ENCODE measurements at places on chromosomes 4 and X. TPM values are rescaled to one million over a fixed set of nuclear protein-coding genes. Genes with fewer than 3 reads are reported as not detected.

DNA sequence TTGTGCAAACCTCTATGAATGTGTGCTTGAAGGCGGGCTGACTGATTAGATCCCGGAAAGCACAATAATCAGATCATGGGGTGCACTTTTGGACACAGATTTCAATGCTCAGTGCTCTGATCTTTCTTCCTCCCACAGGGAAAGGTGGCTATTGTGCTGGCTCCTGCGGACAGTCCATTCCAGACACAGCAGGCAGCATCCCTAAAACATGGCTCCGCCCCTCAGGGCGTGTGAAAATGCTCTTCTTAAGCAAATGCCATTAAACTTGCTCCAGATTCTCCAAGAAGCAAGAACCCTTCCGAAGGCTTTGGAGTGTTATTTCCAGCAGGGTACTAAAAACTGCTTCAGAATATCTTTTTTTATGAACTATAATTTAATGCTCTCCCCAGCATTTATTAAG, 100.0 kb downstream of the SLC2A9 start:
- DNase-seq, result no peak

DNA sequence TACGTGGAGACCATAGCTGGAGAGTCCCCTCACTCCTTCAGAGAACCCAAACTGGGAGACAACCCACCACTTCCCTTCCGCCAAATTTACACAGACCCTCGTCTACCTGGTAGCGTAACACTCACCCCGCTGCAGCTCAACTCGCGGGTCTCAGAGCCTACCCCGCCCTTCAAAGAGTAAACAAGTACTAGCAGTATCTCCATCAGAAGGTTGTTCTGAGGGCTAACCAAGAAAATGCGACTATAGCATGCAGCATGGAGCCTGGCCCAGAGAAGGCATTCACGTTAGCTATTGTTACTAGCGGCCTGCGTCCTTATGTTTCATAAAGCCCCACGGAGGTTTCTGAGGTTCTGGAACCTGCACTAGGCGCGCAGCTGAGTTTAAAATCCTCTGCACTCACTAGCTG, 531 bp upstream of the MANBA start:
- DNase-seq, result peak; percentile 24

GRCh38 chr4:27141530-27141929, 280.9 kb downstream of the STIM2 start:
- no peak for DNase-seq

DNA sequence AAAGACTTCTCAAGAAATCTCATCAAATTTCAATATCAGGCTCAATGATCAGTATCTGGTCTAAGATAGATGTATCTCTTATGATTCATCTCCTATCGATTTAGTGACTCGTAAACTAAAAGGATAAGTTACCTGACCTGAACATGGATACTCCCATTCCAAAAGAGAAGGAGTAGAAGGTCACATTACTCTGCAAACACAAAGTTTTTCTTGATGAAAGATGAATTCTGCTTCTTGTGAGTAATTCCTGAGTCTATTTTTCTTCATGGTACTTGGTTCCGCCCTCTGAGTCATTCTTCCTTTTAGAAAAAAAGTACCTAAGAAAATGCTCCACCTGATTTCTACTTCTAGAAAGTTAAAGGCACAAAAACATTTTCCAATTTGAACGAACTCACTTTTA, 223.1 kb upstream of the SLIT2 start:
- no peak for DNase-seq

Gene GC
- total RNA-seq, result not detected

Gene TMEM154
- total RNA-seq, result 28.4 TPM
